ENCODE measurements at places on chromosomes 5 and 9.

GRCh38 chr9:129175825-129176633 is 2.0 kb downstream of the IER5L start:
- peak; percentile 59 for DNase-seq

DNA sequence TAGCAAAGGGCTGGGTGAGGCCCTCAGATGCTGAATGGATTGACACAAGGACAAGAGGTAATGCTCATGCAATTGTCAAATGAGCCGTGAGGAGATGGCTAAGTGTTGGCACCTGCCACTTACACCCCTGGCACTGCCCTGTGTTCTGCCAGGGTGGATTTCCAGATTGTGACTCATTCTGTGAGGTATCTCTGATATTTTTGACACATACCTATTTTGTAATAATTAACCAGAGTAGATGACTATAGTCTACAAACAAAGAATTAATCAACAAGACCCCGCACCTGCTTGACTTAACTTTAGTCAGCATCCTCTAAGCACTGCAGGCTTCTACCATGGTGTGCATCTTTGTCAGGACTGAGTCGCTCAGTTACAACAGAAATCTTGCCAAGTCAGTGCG is 200.8 kb downstream of the DIRAS2 start:
- no peak for DNase-seq

- DNase-seq: no peak
These were observed 59.1 kb downstream of the JMY start for GRCh38 chr5:79295029-79295428.

- peak; percentile 77 for DNase-seq
These were observed 52.7 kb upstream of the TJP2 start for GRCh38 chr9:69121155-69122081.

DNA sequence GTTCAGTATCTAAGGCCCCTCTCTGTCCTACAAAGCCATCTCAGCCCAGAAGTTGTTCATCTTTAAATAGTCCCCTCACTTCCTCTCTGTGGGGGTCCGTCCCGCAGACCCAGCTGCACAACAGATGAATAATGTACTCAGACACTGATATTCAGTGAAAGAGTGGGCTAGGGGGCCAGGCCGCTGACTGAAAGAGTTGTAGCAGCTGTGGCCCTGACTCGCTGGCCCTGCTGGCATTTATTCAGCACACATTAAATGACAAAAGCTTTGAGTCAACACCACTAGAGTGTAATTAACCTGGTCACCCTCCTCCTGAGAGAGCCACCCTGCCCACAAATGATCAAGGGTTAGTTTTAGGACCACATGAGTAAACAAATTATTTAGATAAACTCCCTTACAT is 76.3 kb downstream of the MED10 start:
- DNase-seq: no peak

DNA sequence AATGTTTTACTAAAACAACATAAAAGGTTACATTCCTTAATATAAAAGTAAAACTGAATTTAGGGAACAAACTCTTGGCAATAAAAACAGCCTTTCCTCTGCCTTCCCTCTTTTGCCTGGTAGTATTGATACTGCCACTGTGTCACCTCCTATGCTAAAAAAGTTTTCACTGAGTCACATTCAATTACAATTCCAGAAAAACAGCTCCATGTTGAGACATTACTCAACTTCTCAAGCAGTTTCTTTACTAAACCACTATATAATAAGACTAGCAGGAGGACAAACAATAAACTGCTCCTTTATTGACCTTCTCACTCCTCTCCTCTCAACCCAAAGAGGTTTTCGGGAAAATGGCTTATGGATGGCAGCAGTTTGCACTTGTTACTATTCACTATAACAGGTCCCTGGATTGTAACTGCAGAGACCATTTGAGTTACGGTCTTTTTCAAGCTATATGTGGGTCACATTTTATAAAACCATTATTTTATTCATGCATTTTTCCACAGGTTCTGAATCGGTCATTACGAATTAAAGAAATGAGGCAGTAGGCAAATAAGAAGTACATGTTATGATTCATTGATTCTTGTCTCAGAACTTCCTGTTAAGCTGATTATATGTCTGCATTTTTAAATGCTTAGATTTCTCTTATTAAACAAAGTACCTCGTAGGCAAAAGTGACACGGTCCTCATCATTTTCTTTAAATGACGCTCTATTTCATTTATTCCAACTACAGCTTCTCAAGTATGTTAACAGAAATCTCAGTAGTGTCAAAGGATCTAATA is 2.1 kb downstream of the ZDHHC21 start:
- no peak for DNase-seq

- no peak for DNase-seq
These were observed 43.4 kb upstream of the IL17B start for GRCh38 chr5:149422366-149423048.

DNA sequence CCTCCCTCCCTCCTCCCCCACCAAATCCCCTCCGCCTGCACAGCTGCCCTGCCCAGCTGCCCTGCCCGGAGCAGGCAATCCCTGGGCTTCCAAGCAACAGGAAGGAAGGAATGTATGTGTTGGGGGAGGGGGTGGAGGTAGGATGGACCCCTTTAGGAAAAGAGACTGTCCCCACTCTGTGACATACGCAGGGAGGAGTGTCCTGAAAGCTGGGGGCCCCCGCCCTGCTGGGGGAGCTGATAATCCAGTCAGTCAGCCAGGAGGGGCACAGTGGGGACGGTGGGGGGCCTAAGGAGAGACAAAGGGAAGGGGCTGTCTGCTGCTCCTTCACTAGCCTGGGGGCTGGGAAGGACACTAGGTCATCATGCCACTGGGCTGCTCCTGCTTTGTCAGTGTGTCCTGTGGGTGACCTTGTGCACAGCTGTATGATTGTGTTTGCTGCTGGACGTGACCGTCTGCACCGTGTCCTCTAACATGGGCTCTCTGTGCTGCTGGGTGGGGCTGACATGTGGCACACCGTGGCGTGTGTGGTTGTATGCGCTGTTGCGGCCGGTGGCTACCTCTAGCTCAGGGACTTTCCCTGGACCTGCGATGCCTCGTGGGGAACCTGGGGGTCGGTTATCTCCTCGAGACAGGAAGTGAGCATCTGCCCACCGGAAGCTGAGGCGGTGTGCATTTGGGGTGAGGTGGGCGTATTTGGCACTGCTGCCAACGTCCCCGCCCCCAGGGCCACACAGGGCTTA is 3.0 kb downstream of the N4BP3 start:
- no peak for DNase-seq

GRCh38 chr5:78003450-78003849 is 227.3 kb upstream of the TBCA start:
- DNase-seq: no peak

DNA sequence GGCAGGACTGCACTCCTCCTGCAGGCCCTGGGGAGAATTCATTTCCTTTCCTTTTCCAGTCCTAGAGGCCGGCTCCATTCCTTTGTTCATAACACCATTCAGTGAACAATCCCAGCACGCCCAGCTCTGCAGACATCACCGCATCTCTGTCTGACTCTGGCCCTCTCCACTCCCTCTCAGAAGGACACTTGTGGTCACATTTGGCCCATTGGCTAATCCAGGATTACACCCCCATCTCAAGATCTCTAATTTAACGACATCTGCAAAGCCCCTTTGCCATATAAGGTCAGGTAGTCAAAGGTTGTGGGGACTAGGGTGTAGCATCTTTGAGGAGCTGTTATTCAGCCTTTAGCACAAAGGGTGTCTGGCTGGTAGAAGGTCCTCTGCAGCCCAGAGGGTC is 185.0 kb upstream of the DAP start:
- no peak for DNase-seq

DNA sequence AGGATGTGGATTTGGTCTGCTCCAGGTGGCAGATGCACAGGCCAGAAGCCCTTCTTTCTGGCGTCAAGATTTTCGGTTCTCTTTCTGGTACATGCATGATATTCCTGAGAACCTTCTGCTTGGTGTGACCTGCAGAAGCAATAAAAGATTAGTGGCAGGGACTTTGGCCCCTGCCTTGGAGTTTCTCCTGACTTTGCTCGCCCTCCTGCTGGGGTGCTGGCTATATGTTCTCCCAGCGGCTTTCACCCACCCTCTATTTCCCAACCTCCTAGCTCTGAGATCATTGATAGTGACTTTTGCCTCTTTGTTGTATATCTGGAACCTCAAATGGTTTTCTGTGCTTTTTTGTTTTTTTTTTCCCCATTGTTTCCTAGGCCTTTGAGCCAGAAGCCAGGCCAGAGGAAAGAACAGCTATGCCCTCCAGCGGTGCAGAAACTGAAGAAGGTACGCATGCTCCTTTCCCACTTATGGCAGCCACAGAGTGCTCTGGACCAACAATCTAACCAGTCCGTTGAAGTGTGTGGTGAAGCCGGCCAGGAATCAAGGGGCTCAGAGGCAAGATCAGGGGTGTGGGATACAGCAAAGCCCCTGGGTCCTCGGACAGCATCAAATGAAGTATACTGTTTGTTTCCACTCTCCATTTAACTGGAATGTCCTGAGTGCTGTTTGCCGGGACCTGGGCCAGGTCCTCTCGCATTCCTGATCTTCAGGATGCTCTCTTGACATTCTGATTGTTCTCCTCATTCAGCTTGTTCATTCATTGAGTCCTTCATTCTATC is 154.5 kb downstream of the ARHGEF28 start:
- peak; percentile 19 for DNase-seq

DNA sequence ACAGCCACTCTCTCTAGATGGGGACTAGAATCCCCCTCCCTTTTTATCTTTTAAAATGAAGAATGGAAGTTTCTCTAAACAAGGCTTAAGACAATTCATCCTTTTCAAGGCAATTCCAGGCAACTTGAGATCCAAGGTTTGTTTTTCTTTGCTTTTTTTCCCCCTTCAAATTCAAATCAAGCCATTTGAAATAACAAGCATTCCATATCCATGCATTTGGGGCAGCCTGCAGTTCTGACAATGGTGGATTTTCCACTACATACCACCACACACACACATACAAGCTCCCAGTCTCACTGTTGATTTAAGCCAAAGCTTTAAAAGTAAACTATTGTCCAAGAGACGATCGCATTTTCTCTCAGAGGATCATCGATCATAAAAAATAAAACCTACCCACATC is 424 bp downstream of the INSYN2B start:
- DNase-seq: no peak

DNA sequence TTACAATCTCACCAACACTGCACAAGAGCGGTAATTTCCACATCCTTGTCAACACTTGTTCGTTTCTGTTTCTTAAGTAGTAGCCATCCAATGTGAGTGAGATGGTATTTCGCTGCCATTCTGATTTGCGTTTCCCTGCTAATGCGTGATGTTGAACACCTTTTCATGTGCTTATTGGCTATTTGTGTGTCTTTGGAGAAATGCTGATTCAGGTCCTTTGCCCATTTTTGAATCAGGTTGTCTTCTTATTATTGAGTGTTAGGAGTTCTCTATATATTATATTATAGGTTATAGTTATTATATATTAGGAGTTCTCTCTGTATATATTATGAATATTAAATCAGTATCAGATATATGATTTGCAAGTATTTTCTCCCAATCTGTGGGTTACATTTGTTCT is 59.9 kb upstream of the IRX4 start:
- DNase-seq: no peak

GRCh38 chr9:107528686-107529085 is 39.1 kb upstream of the KLF4 start:
- no peak for DNase-seq

GRCh38 chr9:3332802-3333201 is 193.0 kb downstream of the RFX3 start:
- no peak for DNase-seq

DNA sequence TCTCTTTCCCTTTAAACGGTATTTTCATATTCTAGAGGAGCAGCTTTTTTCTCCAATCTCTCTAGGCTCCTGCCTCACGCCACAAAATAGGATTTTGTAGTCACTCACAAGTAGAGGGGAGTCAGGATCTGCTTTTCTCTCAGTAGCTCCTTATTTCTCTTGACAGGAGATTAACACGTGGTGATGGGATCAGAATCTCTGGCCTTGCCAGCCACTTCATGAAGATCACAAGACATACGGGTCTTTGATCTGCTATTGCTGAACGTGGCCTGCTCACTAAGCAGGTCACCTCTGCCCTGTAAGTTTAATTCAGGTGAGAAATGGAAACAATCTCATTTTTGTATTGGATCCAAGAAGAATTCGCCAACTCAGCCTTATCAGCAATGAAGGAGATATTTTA is 257.5 kb downstream of the DIRAS2 start:
- DNase-seq: no peak

DNA sequence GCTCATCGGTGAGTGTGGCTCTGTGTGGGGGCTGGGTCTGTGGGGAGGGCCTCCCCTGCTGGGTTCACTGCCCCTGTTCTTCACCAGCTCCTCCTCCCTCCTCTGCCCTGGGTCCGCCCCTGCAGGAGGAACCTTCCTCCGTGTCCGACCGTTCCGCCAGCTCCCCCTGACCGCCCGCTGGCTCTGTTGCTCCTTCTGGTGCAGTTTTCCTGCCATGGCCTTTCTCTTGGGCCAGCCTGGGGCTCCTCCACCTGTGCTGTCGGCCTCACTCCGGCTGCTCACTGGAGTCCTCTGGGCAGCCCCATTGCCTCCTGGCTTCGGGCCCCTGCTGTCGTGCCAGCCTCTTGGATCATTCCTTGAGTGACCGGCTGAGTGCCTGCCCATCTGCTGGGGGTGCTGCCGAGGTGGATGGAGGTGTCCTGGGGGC is 12.3 kb downstream of the RNU6ATAC start:
- DNase-seq: no peak

- peak; percentile 68 for DNase-seq
These were observed 58.0 kb downstream of the ZNF510 start for GRCh38 chr9:96719921-96720320.

- DNase-seq: no peak
These were observed 72.2 kb downstream of the SHB start for GRCh38 chr9:37996819-37997217.
